ENCODE measurements at places on chromosomes 2 and 18.

GRCh38 chr18:52888014-52888413 is 548.0 kb downstream of the DCC start:
- no peak for DNase-seq

GRCh38 chr2:15533860-15534480 is 27.2 kb downstream of the NBAS start:
- no peak for DNase-seq

DNA sequence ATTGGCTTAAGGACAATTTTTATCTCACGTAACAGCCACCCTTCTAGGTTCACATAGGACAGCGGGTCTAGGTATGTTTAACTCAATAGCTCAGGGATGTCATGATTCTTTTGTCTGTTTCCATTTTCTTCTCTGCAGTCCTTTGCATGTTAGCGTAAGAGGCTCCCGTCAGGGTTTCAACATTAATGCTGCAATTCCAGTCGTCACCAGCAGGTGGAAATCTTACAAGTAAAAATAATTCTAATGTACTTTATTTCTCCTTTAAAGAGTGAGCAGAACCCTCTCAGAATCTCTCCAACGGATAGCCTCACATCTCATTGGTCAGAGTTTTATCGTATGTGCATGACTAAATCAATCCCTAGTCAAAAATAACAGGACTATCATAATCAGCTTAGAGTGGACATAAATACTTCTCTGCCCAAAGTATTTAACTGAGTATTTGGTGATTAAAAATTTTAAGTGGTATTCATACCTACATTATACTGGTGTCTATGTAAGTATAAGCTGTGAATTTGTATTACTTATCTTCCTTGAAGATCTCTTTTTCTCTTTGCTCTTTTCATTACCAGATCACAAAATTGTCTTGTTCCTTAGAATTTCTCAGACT is 487.2 kb upstream of the GCFC2 start:
- DNase-seq, result no peak

GRCh38 chr2:238838786-238839327 is 9.0 kb upstream of the TWIST2 start:
- no peak for DNase-seq

- no peak for DNase-seq
These were observed 28.1 kb downstream of the COL4A3 start for GRCh38 chr2:227192491-227192890.

DNA sequence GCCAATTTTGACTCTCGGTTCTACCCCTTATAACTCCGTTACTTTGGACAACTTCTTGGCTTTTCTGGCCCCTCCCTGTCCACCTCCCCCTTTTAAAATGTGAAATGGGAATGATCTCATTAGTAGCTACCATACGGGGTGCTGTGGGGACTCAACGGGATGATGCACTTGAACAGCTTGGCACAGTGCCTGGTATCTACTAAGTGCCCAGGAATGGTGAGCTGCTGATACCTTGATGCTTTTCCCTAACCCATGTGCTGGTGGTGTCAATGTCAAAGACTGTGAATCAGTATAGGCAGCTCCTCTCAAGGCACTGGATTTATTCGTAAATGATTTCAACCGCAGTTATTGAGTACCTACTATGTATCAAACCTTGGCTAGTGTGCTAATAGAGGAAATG is 204.2 kb downstream of the LOXHD1 start:
- no peak for DNase-seq

DNA sequence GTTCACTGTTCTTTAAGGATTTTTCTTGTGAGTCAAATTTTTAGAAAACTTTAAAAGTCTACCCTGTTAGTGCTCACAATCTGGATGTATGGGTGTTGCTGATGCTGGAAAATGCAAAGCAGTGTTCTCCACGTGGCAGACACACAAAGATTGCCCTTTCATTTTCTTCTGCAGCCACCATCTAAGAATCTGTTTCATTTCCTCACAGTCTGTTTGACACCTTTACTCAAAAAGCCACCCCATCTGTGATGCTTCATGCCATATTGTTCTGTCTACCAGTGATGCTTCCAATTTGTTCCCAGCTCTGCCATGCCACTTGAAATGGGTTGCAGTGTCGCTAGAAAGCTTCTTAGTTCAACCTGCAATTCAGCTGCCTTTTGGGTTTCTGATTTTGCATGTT is 464.2 kb upstream of the UBE2E3 start:
- DNase-seq, result no peak

Data from stimulated activated CD8-positive, alpha-beta memory T cell treated with anti-CD3 and anti-CD28 coated beads, Interleukin-4, amount 100 ng/mL, for 1 hour (primary cell).